Type B pancreatic cell (in vitro differentiated cells): ENCODE measurements at places on chromosomes 7 and 10.

DNA sequence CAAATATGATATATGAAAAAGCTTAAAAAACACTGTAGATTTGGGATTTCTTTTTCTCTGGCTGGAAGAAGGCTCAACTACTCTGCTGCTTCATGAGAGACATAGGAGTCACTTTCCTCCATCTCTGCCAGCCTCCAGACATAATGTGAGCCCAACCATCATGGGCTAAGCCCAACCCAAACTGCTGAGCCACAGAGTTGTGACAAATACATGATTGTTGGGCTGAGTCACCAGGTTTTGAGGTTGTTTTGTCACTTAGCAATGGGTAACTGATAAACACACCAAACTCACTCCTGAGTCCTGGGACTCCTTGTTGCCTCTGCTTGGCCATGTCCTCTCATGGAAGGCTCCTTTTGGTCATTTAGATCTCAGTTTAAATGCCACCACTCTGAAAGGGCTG, 381.8 kb upstream of the FZD8 start:
- no peak for DNase-seq

DNA sequence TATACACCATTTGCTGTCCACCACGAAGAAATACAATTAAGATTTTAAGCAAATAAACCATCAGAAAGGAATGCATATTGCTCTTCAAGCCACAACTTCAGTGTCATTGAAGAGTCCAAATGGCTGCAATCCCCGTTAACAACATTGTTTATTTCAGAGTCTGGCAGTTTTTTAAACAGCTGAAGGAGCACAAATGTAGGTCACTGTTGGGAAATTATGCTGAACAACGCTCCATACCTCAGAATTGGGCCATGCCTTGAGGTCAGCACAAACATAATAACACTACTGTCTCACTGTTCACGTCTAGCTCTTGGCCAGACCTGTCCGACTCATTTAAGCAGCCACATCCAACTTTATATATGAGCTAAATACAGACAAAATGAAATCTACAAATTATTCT, 453.9 kb upstream of the GHITM start:
- DNase-seq, result no peak

DNA sequence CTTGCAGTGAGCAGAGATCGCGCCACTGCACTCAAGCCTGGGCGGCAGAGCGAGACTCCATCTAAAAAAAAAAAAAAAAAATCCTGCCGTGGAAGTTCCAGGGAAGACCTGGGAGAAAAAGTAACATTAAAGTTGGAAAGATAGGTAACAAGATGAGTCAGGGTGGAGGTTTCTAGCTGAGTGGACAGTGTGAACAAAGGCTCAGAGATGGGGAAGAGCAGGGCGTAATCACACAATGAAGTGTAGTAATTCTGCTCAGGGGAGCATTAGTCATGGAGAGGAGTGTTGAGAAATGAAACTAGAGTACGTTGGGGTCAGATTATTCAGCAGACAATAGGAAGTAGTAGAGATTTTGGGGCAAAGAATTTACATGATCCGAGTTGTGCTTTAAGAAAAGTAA, 21.6 kb upstream of the WASL start:
- DNase-seq, result no peak

DNA sequence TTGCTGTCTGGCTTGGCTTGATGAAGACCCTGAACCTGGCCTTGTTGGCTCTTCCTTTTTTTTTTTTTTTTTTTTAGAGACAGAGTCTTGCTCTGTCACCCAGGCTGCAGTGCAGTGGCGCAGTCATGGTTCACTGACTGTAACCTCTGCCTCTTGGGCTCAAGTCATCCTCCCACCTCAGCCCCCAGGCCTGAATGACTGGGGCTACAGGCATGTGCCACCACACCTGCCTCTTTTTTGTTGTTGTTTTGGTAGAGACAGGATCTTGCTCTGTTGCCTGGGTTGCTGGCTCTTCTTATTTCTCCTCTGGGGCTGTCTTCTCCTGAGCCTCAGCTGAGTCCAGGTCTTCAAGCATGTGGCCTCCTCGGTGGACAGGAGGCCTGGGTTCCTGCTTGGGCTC, 44.7 kb downstream of the PRF1 start:
- no peak for DNase-seq

DNA sequence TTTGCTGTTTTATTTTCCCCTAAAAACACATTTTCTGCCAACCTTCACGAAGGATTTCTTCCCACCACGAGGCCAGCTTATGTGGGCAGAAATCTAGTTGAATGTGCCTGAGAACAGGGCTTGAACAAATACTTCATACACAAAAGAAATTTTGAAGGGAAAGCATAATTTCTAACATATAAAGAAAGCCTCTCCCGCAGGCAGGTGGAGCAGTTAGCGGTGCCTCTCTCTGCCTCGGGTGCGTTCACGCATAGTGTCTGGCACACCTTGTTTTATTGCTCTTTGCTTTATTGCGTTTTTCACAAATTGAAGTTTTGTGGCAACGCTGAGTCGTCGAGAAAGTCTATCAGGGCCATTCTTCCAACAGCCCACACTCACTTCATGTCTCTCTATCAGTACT, 7.0 kb upstream of the CSGALNACT2 start:
- DNase-seq, result peak; percentile 39

GRCh38 chr10:31745612-31746376, 182.8 kb downstream of the ARHGAP12 start:
- DNase-seq, result no peak

GRCh38 chr10:76408646-76409045, 977.2 kb downstream of the LRMDA start:
- DNase-seq, result no peak

DNA sequence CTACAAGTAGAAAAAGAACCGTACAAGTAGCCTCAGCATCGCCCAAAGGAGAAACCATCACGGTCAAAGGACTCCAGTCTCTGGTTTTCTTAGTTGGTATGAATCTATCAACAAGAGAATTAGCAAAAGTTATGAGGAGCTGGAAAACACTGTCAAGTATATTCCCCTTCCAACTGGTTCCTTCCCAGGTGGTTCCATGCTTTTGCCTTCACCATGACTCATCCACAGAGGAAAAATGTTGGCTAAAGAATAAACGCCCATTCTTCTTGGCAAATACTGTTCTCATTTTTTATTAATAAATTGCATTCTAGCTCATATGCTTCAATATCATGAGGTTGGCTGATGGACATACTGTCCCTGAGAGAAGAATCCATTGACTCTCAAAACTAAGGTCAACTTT, 6.4 kb downstream of the ELMO1 start:
- no peak for DNase-seq

GRCh38 chr10:129483430-129484010, 16.5 kb downstream of the MGMT start:
- DNase-seq, result no peak

DNA sequence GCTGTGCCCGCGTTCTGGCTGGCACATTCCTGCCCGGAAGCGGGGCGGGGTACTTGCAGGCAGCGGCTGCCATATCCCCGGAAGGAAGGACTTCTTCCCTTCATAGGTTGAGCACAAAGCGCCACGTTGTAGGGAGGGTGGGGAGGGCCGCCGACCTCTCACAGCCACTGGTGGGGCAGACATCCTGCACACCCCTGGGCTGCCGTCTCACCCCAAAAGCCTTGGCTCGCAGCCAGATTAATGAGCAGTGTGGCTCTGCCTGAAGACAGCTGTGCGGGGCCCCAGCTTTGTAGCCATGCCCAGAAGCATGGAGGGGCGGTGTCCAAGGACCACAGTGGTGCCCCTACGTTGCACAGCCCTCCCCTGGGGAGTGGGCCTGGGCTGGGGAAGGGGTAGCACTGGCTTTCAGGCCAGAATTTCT, 54.3 kb upstream of the DPYSL4 start:
- no peak for DNase-seq

DNA sequence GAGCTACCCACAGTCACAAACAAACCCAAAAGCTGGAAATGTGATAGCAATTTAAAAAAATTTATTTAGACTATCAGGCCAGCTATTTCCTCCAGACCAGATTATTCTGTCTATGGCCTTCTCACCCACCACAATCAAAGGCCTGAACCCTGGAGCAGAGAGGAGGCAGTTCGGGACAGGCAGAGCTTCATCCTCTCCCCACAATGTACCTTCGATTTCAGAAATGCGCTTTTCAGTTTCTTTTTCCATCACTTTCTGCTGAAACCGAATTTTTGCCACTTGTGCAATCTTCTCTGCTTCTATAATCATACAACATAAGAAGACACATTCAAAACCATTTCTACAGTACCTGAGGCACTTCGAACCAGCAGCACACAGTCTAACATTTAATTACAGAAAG, 29.9 kb downstream of the ERLIN1 start:
- DNase-seq, result no peak

DNA sequence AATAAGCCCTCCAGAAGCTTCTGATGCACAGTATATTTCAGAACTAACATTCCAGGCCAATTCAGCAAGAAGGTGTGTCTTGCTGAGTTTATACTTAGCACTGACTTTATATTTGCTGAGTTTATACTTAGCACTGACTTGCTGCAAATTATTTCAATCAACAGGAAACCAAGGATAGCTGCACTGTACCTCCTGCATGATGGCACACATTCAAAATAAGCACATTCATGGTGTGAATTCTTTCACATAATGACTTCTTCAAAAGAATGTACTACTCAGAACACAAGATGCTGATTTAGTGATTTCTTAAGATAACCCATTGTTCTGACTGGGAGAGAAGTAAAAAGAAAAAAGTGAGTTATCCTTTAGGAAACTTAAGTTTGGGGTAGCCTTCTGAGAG, 52.0 kb downstream of the JAZF1 start:
- no peak for DNase-seq

DNA sequence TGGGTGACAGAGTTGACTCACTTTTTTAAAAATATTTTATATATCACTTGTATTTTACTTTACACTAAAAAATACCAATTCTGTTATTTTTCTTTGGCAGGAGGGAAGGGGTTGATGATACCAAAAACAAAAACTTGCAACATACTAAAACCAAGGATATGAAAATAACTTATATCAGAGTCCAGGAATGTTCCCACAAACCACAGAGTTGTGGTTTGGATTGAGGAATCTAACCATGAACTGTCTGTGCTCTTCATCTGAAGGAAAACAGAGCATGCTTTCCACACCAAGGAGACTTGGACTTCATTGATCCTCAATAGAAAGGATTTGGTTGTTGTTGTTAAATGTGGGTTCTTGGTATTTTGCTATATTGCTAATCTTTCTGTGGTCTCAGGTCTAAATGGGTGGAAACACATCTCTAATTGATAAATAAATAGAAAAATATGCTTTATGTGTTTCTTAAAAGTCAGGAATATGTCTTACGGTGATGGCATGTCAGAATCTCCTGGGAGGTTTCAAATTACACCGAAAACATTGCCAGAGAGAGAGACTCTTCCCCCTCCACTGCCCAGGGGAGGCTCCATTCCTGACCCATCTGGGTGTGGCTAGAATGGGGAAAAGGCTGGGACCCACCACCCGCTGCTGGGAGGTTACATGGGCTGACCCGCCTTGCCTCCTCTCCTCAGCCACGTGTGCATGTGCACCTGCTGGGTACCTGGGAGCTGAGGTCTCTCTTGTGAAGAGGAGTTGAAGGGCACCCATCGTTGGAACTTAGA, 46.9 kb upstream of the STK17A start:
- DNase-seq, result no peak

- DNase-seq, result peak; percentile 2
These were observed 186.3 kb downstream of the CAMK1D start for GRCh38 chr10:12535656-12536055.

DNA sequence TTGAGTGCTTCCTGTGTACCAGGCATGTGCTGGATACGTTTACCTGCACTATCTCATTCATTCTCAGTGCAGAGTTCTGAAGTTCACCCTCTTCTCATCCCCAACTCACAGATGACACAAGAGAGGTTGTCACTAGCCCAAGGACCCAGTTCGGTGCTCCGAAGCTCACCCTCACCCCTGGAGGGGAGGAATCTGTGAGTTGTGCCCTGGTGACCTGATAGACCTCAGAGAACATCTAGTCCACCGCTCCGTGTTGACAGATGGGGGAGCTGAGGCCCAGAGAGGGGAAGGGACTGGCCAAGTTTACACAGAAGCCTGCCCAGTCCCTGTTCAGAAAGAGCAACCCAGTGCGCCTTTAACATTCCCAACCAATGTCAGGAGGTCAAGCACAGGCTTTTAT, 44.8 kb upstream of the EMX2 start:
- no peak for DNase-seq

DNA sequence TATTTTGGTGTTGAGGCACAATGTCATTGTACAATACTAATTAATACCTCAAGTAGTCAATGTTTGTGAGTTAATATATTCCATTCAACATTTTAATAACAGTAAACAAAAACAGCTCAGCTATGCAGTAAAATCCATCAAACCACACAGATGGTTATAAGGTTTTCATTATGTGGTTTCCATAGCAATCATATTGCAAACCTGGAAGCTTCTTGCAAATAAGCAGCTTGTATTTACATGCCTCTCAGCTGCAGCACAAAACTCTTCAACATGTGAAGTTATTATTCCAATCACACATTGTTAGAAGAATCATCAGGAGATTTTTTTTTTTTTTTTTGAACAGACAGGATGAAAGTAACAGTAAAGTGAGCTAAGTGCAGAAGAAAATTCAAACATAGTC, 170.2 kb downstream of the SKAP2 start:
- no peak for DNase-seq

- no peak for DNase-seq
These were observed 18.2 kb upstream of the STMP1 start for GRCh38 chr7:135644154-135644553.

DNA sequence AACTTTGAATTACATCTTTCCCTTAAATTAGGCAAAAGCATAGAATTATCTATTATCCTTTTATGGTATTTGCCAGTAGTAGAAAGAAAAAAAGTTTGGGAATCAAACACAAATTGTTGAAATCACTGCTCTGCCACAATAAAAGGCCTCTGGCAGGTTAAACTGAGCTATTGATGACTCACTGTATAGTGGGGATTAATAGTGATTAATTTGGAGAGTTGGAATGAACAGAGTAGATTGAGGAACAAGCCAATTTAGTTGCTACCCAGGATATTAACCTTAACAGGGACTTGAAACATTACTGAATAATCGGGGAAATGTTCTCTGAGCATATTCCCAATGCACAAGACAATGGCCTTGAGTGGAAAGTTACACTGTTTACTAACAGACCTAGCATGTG, 33.1 kb downstream of the MASTL start:
- DNase-seq, result no peak

GRCh38 chr7:115328018-115328417, 406.1 kb downstream of the MDFIC start:
- DNase-seq, result no peak

GRCh38 chr10:109934958-109935793, 11.9 kb upstream of the XPNPEP1 start:
- DNase-seq, result no peak

GRCh38 chr7:105638334-105638733, 57.0 kb upstream of the EFCAB10 start:
- no peak for DNase-seq

GRCh38 chr7:104469166-104469820, 140.9 kb downstream of the LHFPL3 start:
- no peak for DNase-seq
